ENCODE measurements at places on chromosomes 6 and 20.

DNA sequence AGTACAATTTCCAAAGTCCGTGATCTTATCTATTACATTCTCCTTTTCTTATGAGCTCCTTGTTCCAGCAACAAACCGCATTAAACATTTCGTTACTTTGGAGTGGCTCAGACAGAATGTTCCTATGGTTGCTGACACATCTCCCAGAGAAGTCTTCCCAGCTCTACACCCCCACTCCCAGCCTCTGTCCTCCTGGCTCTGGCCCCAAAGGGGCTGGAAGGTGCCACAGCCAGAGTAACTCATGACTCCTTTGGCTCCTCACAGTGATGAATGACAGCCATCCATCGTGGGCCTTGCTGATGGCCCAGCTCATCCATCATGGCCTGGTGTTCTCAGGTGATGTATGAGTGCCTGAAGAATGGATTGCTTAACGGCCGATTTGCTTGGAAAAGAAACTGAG, 203.0 kb downstream of the DHX35 start:
- DNase-seq = no peak

DNA sequence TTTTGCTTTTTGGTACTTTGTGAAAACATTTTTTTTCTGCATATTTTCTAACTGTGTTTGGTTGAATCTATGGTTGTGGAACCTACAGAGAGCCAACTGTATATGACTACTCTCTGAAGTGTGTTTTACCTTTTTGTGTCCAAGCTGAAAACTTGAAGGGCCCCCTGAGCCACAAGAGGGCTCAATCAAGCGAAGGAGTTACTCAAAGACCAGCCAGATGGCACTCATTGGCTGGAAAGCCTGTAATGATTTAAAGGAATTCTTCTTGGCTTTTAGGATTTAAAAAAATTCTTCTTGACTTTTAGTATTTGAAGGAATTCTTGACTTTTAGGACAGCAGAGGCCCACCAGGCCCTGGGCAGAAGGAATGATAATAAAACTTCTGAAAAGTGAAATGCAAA, 27.0 kb upstream of the ECI2 start:
- DNase-seq = no peak

- no peak for DNase-seq
Measured at GRCh38 chr6:46935687-46936086, 13.9 kb upstream of the ADGRF5 start.

DNA sequence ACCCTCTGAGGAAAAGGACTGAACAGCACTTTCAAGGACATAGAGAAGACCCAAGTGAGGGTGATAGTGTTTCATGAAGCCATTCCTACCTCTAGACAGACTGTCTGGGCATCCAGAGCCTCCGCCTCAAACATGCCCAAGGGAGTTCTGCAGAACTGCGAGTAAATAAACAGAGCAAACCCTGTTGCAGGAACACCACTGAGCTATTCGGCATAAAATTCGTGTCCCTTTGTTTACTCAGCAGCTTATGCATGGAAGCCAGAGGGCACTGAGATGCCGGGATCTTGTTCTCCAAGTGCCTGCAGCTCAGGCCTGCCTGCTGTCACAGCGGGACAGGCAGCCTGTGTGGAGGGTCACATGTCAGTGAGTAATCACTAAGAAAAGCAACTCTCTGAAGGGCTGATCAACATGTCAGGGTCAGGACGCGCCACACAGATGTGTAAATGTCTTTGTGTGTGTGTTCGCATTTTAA, 164.9 kb upstream of the HEY2 start:
- no peak for DNase-seq

- DNase-seq = no peak
Measured at GRCh38 chr6:52663120-52663935, 7.6 kb upstream of the TMEM14A start.

DNA sequence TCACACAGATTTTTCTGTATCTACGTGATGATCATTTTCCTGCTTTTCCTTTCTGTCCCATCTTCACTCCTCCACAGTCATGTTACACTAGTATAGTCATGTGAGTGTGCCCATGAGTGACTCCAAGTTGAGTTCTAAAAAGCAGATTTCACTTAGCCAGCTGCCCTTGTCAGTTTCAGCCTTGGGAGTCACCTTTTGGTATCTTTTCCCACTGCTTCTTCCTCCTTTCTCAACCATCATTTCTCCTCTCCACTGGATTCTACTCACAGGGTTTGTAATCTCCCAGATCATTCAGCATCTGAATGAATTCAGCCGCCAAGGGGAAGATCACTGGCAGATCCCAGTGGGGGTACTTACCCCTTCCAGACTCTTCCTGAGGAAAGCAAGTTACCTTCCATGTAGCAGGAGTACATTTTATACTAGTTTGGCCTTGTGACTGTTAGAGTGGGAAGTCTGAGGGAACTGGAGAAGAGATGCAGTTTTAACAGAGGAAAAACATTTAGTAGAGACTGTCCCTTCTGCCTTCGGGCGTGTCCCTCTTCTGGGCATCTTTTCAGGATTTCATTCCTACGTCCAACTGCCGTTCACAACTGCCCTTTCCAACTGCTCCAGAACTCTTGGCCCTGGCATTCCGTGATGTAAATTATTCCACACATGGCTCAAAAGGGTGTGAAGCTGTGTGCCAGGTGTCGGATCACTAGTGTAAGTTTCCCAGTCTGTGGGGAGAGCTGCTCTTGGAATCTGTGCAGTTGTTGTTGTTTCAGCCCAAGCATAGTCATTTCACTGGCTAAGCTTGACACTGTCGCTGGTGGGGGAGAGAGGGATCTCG, 38.9 kb downstream of the BICRAL start:
- DNase-seq = no peak

GRCh38 chr20:44296011-44296410, 15.0 kb downstream of the FITM2 start:
- no peak for DNase-seq

- no peak for DNase-seq
Measured at GRCh38 chr6:130975325-130975724, 87.7 kb downstream of the EPB41L2 start.

GRCh38 chr6:168031411-168031971, 34.0 kb downstream of the KIF25 start:
- no peak for DNase-seq

DNA sequence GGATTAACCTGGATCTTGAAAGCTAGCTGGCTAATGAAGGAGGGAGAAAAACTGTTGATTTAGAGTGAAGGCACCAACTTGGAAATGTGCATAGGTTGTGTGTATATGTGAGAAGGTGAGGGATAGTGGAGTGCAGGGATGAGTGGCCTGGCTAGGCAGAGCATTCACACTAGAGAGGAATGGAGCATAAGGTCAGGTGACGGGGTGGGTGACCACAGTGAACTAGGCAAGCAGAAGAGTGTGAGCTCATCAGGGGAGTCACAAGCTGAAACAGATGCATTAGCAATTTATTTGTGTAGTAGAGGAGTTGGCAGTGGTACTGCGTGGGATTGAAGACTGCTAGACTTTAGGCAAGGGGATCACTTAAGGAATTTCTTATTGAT, 10.5 kb downstream of the ANKRD66 start:
- no peak for DNase-seq

DNA sequence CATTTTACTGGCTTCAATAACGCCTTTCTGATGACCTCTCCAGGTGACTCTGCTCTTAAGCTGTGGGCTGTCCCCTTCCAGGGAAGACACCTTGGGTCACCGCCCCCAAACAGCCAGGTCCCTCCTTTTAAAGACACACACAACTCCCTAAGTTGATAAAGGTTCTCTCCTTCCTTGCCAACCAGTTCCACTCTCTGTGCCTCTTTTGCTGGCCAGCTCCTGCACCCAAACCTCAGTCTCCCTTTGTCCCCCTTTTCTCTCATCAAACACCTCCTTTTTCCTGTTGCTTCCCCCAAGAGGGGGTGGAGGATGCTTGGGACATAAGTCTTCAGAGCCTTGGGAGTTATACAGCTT, 1.0 kb downstream of the NCOA6 start:
- DNase-seq = no peak

DNA sequence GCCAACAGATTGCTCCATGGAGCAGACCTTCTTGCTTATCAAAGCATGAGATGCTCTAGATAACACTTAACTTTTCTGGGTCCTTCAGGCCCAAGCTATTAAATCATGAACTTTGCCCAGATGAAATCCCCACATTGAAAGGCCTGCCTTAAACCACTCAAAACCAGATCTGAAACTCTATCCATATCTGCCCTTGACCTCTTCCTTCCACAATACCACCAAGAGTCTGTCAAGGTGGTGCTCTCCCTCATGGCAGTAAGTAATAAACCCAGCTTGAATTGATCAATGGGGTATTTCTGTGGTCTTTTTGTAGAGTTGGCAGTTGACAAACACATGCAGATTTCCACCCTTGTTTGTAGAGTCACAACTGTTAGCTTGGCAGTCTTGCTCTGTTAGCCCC, 135.5 kb downstream of the ISM1 start:
- DNase-seq = no peak

- no peak for DNase-seq
Measured at GRCh38 chr20:32053648-32054047, 1.6 kb downstream of the HCK start.

GRCh38 chr6:125346201-125346925, 44.6 kb upstream of the HDDC2 start:
- no peak for DNase-seq

- DNase-seq = no peak
Measured at GRCh38 chr6:114952229-114952628, 609.4 kb upstream of the HS3ST5 start.

DNA sequence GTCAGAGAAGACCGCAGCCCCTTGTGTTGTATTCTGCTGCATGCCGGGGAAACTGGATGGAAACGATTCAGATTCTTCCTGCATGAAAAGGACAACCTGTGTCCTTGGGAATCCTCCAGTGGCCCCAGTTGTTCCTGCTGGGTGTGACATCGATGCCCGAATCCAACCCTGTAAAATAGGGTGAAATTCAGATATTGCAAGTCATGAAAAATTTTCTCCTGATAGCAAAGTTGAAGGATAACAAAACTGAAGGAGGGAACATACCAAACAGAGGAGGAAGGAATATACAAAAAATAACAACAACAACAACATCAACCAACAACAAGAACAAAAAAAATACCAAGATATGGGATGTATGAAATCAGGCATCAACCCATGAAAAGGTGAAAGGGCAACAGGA, 28.3 kb upstream of the HLA-E start:
- DNase-seq = no peak

DNA sequence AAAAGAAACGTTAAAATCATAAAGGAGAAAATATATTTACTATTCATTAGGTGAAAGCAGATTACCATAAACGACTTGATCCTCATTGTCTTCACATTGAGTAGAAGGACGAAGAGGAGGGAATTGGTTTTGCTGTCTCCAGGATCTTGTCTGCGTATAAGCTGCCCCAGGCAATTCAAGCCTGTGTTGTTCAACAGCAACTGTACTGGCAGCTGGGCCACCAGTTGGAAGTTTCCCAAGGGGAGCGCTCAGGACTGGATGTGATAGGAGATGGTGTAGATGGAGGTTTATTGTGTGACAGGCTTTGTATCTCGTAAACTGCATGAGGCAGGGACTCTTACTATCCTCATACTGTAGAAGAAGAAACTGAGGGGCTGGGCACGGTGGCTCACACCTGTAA, 3.9 kb upstream of the FANCE start:
- no peak for DNase-seq

DNA sequence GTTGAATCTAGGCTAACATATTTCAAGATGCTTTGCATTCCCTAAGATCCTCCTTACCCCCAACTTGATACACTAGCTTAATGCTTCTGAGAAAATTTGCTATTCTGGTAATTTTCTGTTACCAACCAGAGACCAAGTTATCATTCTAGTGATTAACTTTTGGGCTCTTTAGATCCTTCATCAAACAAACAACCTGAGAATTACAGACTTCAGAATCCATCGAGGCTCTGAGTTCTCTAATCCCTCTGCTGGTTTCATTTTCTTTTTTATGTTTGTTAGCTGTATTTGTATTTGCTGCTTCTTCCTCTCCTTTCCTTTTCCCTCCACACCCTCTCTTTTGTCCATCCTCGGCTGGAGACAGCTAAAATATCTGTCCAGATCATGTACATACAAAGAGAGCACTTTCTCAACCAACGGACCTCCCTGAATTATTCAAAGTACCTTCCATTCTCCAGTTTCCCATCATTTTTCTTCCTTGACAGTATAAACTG, 98.7 kb upstream of the RIPOR2 start:
- no peak for DNase-seq

DNA sequence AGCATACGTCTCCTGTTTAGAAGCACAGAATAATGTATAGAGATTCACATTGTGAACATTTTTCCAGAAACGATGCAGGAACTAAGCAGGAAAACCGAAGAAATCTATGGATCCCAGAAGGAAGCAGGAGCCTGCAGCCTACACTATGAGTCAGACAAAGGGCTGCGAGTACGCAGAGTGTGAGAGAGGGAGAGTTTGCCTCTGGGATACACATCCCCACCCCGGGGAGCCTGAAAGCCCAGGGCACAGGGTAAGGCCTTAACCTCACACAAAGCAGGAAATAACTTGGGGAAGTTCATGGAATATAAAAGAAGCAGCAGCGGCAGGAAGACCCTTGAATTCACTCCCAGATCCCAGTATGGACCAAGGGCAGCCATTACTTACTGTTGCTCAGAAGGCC, 842.1 kb upstream of the MANEA start:
- no peak for DNase-seq

DNA sequence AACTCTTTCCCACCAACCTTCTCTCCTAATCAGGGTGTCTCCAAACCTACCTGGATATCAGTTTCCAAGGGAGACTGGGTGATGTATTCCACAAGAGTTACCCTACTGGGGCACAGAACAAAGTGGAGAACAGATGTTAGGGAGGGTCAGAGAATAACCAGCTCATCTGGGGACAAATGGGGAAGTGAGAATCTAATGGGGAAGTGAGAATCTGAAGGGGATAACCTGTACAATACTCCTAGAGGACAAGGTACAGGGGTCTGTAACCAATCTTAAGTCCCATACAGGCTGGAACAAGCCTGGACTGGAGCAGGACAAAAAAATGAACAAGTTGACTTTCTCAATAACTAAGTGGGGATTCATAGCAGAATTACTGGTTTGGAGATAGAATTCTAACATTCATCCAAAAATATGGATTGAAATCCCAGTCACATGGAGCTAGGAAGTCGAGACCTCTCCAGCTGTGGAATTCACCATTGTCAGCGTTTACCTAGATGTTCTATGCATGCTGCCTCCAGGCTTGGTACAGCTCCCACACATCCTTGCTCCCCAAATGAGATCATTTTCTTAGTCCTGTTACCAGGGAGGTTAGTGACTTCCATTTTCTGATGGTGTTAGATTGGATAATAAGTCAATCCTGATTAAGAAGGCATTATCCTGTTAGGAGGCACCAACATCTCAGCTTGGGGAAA, 214.8 kb upstream of the MOCS1 start:
- no peak for DNase-seq

DNA sequence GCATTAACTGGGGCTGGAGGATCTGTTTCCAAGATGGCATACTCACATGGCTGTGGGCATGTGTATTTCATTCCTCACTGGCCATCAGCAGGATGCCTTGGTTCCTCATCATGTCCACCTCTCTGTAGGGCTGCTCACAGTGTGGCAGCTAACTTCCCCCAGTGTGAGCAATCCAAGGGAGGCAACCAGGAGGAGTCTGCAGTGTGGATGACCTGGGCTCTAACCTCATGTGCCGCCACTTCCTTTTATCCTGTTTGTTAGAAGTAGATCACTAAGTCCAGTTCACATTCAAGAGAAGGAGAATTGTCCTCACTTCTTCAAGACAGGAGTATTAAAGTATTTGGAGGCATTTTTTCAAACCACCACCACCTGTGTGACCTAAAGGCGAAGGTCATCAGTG, 54.4 kb downstream of the MTHFD1L start:
- DNase-seq = no peak
